Naive thymus-derived CD4-positive, alpha-beta T cell (primary cell): ENCODE measurements at places on chromosomes 4 and X. TPM values are rescaled to one million over a fixed set of nuclear protein-coding genes. Genes with fewer than 3 reads are reported as not detected.

- no peak for DNase-seq
- H3K36me3 ChIP-seq, result no peaks in the 10 kb centered on the region
- H3K27me3 ChIP-seq, result no peaks in the 10 kb centered on the region
- peaks cover 4% of the 10 kb centered on the region for H3K4me1 ChIP-seq
- H3K4me3 ChIP-seq, result no peak overlapping the region
These were observed 45.2 kb upstream of the TRIM2 start for GRCh38 chr4:153159016-153159415.

CD38 gene
- 14.3 TPM for total RNA-seq

- no peaks in the 10 kb centered on the region for H3K4me1 ChIP-seq
- no peak overlapping the region for H3K4me3 ChIP-seq
- H3K27ac ChIP-seq, result no peak overlapping the region
These were observed 1.2 kb upstream of the ACE2 start for GRCh38 chrX:15601932-15602331.

DNA sequence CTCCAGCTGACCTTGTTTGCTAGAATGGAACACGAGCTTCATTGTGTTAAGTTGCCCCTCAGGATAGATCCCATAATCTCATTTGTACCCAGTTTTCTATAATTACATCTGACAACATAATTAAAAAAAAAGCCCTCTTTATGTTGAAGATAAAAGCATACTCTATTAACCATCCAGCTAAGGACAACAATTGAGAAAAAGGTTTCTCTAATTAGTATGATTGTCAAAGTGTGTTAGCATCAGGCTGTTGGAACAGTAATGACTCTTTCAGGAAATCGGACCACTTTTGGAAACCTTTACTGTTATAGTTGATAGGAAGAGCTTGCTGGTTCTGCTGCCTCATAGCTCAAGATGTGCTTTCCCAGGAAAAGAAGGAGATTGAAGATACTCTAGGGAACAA lies 172.6 kb downstream of the FHIP1A start:
- no peaks in the 10 kb centered on the region for H3K27me3 ChIP-seq
- no peaks in the 10 kb centered on the region for H3K4me1 ChIP-seq
- no peak for DNase-seq
- no peaks in the 10 kb centered on the region for H3K36me3 ChIP-seq
- no peak overlapping the region for H3K4me3 ChIP-seq
